ENCODE measurements at places on chromosomes 11 and 22. TPM values are rescaled to one million over a fixed set of nuclear protein-coding genes. Genes with fewer than 3 reads are reported as not detected.

OR6T1 gene
- not detected for total RNA-seq

IL10RA gene
- total RNA-seq, result not detected

KCNJ1 gene
- total RNA-seq, result not detected

RFPL1 gene
- total RNA-seq, result not detected

RTCB gene
- total RNA-seq, result 87.7 TPM

OR51I2 gene
- total RNA-seq, result not detected

ST14 gene
- not detected for total RNA-seq

GP1BB gene
- 0.48 TPM for total RNA-seq

TMEM191B gene
- 0.57 TPM for total RNA-seq

CPT1A gene
- 34.2 TPM for total RNA-seq

SPI1 gene
- not detected for total RNA-seq

KRTAP5-1 gene
- not detected for total RNA-seq

ENTHD1 gene
- not detected for total RNA-seq

PAFAH1B2 gene
- total RNA-seq, result 117 TPM

C22orf31 gene
- not detected for total RNA-seq

DTX4 gene
- total RNA-seq, result 3.8 TPM

CALCA gene
- not detected for total RNA-seq

MAPK12 gene
- 42.6 TPM for total RNA-seq

YAP1 gene
- 120 TPM for total RNA-seq

ADAMTS8 gene
- not detected for total RNA-seq

CNTN5 gene
- not detected for total RNA-seq

POTEH gene
- total RNA-seq, result not detected

SLC22A12 gene
- not detected for total RNA-seq

H19 gene
- total RNA-seq, result 0.60 TPM

SOX10 gene
- not detected for total RNA-seq
